NCI-H1092 treated with DMSO at 0.1 percent for 48 hours (cell line): ENCODE measurements at places on chromosomes 4 and X.

GRCh38 chr4:52861171-52861823 lies 820 bp upstream of the RASL11B start:
- DNase-seq = no peak

DNA sequence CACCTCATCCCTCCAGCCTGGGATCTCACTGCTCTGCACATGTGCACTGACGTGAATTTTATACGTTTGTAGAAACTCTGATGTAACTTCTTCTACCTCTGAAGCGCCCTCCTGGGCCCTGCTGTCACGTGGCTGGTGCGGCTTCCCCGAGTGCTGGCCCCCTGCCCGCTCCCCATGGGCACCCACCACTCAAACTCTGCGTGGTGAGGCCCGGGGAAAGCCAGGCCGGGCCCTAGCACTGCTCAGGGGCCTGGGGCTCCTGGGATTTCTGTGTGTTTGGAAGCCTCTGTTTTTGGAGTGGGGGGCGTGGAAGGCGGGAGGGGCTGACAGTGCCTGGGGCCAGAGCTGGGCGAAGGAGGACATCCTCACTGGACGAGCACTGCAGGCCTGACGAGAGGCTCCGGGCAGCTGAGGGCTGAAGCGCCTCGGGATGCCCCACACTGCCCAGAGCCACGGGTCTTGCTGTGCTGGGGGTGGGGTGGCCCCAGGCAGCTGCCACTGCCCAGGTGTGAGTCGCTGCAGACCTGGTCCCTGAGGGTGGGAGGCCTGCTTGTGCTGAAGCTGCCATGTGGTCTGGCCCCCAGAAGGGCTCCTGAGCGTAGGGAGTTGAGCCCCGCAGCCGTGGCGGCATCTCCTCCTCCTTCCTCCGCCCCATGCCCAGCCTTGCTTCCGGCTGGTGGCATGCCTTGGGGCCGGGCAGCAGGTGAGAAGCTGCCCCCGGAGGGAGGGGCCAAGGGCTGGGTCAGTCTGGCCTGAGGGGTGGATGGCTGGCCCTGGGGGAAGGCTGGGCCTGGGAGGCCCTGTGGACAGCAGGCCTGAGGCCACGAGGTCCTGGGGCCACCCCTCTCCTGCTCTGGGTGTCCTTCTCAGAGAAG lies 7.7 kb downstream of the NAT8L start:
- DNase-seq = no peak

- no peak for DNase-seq
Observed at GRCh38 chr4:3683744-3684421, 82.3 kb upstream of the ADRA2C start.

GRCh38 chrX:11688201-11688600 lies 22.5 kb upstream of the ARHGAP6 start:
- DNase-seq = no peak

DNA sequence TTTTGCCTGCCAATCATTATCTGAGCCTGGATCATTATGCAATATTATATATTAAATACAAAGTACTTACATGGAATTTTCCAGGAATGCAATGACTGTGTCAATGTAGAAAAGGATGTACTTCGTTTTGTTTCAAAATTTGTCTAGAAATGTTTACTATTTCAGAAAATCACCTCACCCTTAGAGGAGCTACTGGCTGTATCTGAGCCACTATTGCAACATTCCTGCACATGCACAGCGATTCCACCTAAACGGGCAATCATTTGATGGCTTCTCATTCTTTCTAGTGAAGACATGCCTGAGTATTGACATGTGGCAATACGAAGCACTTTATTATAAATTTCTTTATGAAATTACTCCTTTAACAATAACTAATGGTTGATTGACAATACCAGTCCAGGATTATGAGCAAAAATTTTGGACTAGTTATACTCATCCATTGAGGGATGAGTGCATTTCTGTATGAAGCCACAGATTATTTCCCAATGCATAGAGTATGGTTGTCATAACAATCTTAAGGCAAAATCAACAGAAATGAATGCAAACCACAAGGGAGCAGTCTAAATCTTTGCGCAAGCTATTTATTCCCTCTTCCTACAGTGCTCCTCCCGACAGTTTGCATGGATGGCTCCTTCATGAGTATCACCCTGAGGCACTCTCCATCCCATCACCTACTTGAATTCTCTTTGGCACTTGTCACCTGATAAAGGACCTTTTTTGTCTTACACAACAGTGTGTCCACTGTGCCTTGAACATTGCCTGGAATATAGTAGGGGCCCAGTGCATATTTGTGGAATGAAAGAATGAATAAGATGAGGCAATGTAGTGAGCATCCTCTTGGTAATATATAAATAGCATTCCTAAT lies 35.8 kb upstream of the MMAA start:
- DNase-seq = no peak

GRCh38 chrX:29453333-29453732 lies 762.0 kb upstream of the MAGEB2 start:
- no peak for DNase-seq

DNA sequence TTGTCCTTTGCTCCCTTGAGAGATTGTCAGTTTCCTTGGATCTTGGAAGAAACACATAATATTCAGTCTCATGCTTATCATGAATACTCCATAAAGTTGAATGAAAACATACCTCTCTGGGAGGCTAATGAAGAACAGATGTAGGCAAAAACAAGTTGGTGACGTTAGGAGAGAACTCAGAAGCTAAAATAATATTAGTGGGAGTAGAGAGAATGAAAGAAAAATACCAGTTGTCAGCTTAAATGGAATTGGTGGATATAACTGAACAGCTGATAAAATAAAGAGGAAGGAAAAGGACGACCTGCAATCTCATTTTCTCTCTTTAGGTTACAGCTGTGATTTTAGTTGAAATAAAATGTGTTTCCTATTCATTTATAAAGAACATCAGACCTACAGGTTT lies 124.8 kb downstream of the SNCA start:
- DNase-seq = no peak

DNA sequence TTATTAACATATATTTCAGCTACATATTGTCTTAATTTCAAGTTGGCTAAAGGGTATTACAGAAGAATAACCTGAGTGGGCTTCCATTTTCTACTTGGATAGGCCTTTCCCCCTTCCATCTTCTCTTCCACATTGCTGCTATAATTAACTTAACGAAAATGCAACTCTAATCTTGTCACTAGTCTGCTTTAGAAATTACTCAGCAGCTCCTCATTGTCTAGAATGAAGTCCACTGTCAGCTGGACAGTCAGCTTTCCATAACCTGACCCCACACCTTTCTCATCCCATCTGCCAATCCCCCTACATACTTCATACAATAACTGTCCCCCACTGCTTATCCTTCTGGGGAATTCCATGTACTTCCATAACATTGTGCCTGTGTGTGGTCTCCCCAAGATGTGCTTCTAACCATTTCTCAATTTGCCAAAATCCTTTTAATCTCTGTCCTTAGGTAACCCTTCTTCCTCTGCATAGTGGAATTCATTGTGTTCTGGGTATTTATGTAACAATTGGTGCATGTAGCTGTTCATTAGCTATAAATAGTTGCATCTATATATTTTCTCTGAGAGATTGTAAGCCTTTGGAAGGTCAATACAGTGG lies 4.8 kb downstream of the MND1 start:
- no peak for DNase-seq

GRCh38 chr4:176360446-176360845 lies 40.7 kb downstream of the SPCS3 start:
- DNase-seq = no peak

GRCh38 chr4:77734928-77735327 lies 84.2 kb downstream of the CNOT6L start:
- DNase-seq = no peak

- DNase-seq = no peak
Observed at GRCh38 chr4:2805712-2806389, 13.0 kb downstream of the SH3BP2 start.

DNA sequence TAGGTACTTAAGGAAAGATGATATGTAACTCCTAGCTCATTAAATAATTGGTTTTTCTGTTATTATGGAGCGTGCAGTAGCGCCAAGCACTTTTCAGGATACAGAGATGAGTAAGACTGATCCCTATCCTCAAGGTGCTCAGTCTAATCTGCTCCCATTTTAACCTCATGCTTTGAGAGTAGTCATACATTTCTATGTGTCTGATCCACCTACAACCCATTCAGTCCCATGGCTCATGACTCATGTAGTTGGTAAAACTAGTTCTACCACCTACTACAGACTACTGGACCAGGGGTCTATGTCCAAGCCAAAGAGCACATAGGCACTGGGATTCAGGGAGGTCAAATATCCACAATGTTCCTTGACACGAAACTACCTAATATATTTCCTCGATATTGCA lies 60.8 kb downstream of the TMEM154 start:
- DNase-seq = no peak

GRCh38 chr4:2048831-2049230 lies 10.3 kb upstream of the NAT8L start:
- no peak for DNase-seq
